ENCODE measurements at places on chromosomes 16 and 17. TPM values are rescaled to one million over a fixed set of nuclear protein-coding genes. Genes with fewer than 3 reads are reported as not detected.

DNA sequence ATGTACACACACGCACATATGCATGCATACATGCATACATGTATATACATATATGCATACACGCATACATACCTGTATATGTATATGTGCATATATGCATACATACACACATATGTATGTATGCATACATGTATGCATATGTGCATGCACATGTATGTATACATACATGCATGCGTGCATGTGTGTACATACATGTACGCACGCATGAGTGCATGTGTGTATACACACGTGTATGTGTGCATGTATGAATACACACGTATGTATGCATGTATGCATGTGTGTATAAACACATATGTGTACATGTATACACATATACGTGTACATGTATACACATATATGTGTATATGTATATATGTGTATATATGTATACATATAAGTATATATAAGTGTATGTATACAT, 28.5 kb upstream of the DLX3 start:
- DNase-seq: no peak
- no peak overlapping the region for H3K4me3 ChIP-seq
- peaks cover 19% of the 10 kb centered on the region for H3K4me1 ChIP-seq
- H3K36me3 ChIP-seq: no peaks in the 10 kb centered on the region
- no peak overlapping the region for H3K27ac ChIP-seq

- no peaks in the 10 kb centered on the region for H3K36me3 ChIP-seq
- H3K4me1 ChIP-seq: no peaks in the 10 kb centered on the region
- H3K27ac ChIP-seq: no peak overlapping the region
- no peaks in the 10 kb centered on the region for H3K27me3 ChIP-seq
Observed at GRCh38 chr16:79843631-79844043, 243.1 kb upstream of the MAF start.

DNA sequence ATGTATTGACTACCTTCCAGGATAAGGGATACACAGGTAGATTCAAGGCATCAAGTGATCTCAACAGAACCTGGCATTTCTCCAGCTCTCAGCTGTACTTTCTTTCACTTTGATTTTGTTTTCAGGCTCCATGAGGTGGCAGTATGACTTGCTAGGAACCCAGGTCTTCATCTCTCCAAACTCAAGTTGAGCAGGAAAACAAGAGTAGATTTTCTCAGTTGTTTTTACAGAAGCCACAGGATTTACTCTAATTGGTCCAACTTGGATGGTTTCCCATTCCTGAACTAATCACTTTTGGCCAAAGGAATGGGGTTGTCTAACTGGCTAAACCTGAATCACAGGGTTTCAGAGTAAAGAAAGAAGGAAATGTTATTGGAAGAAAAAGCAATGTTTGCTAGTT, 146.6 kb downstream of the TRIM37 start:
- H3K27ac ChIP-seq: no peak overlapping the region
- no peak for DNase-seq
- H3K27me3 ChIP-seq: no peaks in the 10 kb centered on the region
- H3K4me3 ChIP-seq: no peak overlapping the region
- H3K4me1 ChIP-seq: no peaks in the 10 kb centered on the region
- no peaks in the 10 kb centered on the region for H3K36me3 ChIP-seq

DNA sequence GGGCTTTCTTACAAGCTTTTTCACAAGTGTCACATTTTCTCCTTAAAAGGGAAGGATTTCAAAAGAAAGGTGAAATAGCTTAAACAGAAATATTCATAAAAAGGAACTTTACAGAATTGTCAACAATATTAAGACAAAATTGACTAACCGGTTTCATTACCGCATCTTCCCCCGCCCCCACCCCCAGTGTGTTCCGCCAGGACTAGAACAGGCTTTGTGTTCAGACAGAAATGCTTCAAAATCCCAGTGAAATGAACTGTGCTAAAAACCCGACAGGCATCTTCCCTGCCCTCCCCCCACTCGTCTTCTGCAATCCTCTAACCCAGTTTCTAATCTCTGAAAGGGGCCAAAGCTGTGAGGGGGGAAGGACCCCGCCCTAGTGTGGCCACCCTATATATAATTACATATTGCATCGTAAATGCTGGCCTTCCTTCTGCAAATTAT, 990 bp upstream of the ROGDI start:
- DNase-seq: no peak
- peaks cover 13% of the 10 kb centered on the region for H3K4me1 ChIP-seq
- no peaks in the 10 kb centered on the region for H3K27me3 ChIP-seq
- H3K36me3 ChIP-seq: peaks cover 43% of the 10 kb centered on the region
- no peak overlapping the region for H3K4me3 ChIP-seq
- peak overlapping the region; percentile 93 for H3K27ac ChIP-seq

DNA sequence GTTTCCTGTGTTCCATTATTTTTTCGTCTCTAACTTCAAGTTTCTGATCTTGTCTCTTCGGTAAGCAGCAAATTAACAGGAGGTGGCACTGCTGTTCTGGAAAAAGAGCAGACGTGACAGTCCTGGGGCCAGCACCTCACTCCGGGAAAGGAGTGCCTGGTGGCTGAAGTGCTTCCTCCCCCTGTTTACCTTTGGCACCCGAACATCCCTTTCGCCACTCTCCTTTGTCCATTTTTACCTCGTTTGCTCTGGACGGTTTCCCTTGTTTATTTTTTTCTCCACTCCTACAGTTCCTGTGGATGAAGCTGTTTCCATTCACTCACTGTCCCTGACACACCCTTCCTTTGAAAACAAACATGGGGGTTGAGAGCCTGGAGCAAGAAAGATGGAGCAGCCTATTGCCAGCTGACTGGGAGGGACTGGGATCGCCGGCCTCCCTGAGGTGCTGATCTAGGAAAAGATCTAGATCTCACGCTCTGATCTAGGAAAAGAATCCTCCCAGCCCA, 12.6 kb downstream of the SAP30BP start:
- no peaks in the 10 kb centered on the region for H3K27me3 ChIP-seq
- peak overlapping the region; percentile 43 for H3K27ac ChIP-seq
- DNase-seq: peak; percentile 50

GRCh38 chr17:61756561-61756960, 106.8 kb downstream of the BRIP1 start:
- no peak overlapping the region for H3K27ac ChIP-seq
- DNase-seq: no peak
- no peaks in the 10 kb centered on the region for H3K27me3 ChIP-seq
- H3K36me3 ChIP-seq: no peaks in the 10 kb centered on the region
- no peak overlapping the region for H3K4me3 ChIP-seq

- no peak for DNase-seq
- peaks cover 15% of the 10 kb centered on the region for H3K27me3 ChIP-seq
- H3K4me3 ChIP-seq: no peak overlapping the region
- no peaks in the 10 kb centered on the region for H3K4me1 ChIP-seq
- H3K36me3 ChIP-seq: no peaks in the 10 kb centered on the region
Observed at GRCh38 chr16:86775511-86775921, 197.2 kb downstream of the FOXL1 start.

GRCh38 chr16:50378417-50378816, 9.6 kb upstream of the BRD7 start:
- no peaks in the 10 kb centered on the region for H3K27me3 ChIP-seq
- H3K4me1 ChIP-seq: peaks cover 3% of the 10 kb centered on the region
- H3K36me3 ChIP-seq: no peaks in the 10 kb centered on the region

GRCh38 chr17:66262767-66263166, 33.6 kb upstream of the APOH start:
- no peak for DNase-seq
- no peak overlapping the region for H3K27ac ChIP-seq

- no peaks in the 10 kb centered on the region for H3K4me1 ChIP-seq
- H3K27me3 ChIP-seq: no peaks in the 10 kb centered on the region
- DNase-seq: no peak
- no peak overlapping the region for H3K4me3 ChIP-seq
- no peak overlapping the region for H3K27ac ChIP-seq
Observed at GRCh38 chr17:61611323-61611722, 20.3 kb upstream of the NACA2 start.

DNA sequence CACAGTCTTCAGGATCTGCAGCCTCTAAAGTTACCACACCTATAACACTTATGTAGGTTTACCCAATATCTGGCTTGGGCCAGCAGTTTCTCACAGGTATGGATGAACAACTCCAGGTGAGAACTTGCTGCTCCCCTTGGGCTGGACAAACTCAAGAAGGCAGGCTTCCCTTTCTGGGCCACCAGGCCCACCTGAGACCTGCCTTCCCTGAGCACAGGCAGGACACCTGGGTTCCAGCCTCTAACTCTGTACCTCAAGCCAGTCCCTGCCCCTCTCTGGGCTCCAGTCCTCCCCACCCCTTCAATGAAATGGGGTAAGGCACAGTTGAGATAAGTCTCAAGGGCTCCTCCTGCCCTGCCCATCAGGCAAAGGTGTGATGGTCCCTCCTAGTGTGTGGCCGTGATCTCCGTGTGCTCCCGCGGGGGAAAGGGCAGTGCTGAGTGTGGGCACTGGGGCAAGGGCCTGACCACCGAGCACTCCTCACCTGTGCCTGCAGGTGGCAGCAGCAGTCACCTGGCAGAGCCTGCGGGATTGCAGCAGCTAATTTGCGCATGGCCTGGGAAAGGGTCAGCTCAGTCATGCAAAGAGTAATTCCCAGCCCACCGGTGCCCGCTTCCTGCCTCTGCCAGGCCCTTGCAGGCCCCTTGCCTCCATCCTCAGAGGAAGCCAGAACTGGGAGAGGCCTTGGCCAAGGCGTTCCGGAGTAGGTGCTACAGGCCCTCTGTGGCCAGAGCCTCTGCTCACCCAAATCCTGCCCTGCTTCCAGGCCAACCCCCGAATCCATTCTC, 28.2 kb upstream of the ADGRG1 start:
- no peak overlapping the region for H3K27ac ChIP-seq
- H3K4me1 ChIP-seq: peaks cover 5% of the 10 kb centered on the region
- no peak overlapping the region for H3K4me3 ChIP-seq
- H3K36me3 ChIP-seq: no peaks in the 10 kb centered on the region
- peaks cover 6% of the 10 kb centered on the region for H3K27me3 ChIP-seq

GRCh38 chr16:12901597-12902461, at the start of gene SHISA9:
SHISA9 (plus strand) TSS chr16:12901598.
- H3K4me3 ChIP-seq: peak within 1 kb of the TSS; percentile 19
- DNase-seq: no peak
- peaks cover 70% of the 10 kb centered on the region for H3K27me3 ChIP-seq
- no peak within 1 kb of the TSS for H3K27ac ChIP-seq
- H3K36me3 ChIP-seq: no peaks in the 10 kb centered on the region

KRT13 gene
- total RNA-seq: not detected

TPSD1 gene
- not detected for total RNA-seq

UBB gene
- 1,287 TPM for total RNA-seq

LITAFD gene
- total RNA-seq: not detected

Measured in heart left ventricle (tissue), 16 donors.